ENCODE measurements at places on chromosomes 11 and 22.

- DNase-seq: no peak
These were observed 24.8 kb upstream of the FNBP4 start for GRCh38 chr11:47791774-47792430.

GRCh38 chr22:45580726-45581381 is 78.2 kb downstream of the FBLN1 start:
- peak; percentile 6 for DNase-seq

DNA sequence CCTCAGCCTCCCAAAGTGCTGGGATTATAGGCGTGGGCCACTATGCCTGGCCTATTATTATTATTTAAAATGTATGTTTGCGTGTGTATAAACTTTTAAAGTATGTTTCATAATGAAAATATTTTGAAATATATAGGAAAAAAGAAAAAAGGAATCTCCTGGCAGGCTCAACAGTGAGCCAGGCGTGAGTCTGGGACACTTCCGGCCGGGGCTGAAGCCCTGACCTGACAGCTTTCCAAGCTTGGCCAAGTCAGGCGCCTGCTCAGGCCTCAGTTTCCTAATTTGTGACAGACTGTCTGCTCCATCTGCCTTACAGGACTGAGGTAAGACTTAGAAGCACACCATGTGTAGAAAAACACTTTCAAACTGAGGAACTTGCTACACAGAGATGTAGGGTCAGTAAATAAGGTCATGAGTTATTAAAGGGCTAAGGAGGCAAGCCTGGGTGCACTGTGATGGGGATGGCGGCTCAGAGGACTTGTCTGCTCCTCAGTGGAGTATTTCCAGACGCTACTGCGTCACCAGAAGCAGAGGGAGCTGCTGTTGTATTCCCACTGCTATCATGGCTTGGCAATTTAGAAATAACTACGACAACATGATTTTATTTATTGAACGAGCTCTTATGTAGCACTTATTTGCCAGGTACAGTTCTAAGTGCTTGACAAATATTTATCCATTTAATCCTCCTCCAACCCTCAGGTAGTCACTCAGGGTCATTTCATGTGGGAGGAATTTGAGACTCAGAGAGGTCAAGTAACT is 100.1 kb downstream of the PRR5L start:
- no peak for DNase-seq

DNA sequence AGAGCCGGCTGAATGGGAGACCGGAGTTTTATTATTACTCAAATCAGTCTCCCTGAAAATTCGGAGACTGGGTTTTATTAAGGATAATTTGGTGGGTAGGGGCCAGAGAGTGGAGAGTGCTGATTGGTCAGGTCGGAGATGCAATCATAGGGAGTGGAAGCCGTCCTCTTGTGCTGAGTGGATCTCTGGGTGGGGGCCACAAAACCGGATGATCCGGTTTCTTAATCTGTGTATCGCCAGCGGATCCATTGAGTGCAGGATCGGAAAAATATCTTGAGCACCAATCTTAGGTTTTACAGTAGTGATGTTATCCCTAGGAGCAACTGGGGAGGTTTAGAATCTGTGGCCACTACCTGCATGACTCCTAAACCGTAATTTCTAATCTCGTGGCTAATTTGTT is 886 bp upstream of the NIPSNAP1 start:
- no peak for DNase-seq

- no peak for DNase-seq
These were observed 15.5 kb upstream of the INSC start for GRCh38 chr11:15099267-15099666.
